Stimulated activated CD8-positive, alpha-beta memory T cell treated with anti-CD3 and anti-CD28 coated beads, Interleukin-12 subunit alpha, Interleukin-12 subunit beta, amount 100 ng/mL, for 4 hours (primary cell): ENCODE measurements at places on chromosomes 1 and 21.

DNA sequence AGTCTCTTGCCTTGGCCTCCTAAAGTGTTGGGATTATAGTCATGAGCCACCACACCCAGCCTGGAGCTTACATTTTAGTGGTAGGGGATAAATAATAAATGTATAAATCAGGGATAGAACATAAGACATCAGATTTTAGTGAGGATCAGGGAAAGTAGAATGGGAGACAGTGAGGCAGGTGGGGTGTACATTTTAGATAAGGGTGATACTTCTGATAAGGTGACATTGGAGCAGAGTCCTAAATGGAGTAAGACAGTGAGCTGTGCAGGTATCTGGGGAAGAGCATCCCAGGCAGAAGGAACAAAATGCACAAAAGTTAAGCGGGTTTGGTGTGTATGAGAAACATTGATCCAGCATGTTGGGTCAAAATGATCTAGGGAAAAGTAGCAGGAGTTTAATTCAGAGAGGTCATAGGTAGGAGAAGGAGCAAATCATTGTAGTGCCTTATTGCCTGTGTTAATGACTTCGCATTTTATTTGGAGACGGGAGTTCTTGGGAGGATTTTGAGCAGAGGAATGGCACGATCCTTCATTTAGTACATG lies 11.1 kb downstream of the EPB41 start:
- no peak for DNase-seq

GRCh38 chr1:153363641-153364040 lies 6.0 kb downstream of the S100A9 start:
- DNase-seq = no peak

DNA sequence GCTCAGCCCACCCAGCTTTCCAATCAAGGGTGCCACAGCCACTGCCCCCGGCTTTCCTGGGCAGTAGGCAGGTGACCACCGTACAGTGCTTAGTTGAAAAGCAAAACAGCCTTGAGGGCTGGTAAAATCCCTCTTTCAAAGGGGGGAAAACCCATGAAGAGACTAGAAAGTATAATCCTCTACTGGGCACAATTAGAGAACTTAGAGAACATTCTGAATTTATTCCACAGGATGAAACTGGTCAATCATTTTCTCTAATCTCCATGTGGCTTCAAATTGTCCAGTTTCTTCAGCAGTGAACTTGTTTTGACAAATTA lies 15.3 kb upstream of the LRRC47 start:
- DNase-seq = no peak

GRCh38 chr21:45541221-45542039 lies 810 bp downstream of the SLC19A1 start:
- DNase-seq = peak; percentile 62

DNA sequence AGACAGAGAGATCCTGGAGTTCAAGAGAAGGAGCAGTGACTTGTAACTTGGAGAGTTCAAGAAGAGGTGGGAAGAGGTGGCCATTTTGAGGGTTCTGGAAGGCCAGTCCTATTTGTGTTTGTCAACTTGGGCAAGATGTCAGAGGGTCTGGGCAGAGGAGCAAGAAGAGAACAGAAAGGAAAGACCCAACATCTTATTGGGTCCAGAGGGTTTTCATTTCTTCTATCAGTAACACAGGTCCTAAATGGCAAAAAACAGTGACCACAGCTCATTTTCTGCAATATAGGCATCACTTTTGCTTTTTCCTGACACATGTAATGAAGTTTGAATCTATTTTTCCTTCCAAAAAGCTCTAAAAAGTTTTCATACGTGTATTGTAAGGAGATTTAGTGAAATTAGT lies 38.3 kb upstream of the MAP10 start:
- DNase-seq = no peak

GRCh38 chr1:185648858-185649589 lies 85.2 kb upstream of the HMCN1 start:
- no peak for DNase-seq

DNA sequence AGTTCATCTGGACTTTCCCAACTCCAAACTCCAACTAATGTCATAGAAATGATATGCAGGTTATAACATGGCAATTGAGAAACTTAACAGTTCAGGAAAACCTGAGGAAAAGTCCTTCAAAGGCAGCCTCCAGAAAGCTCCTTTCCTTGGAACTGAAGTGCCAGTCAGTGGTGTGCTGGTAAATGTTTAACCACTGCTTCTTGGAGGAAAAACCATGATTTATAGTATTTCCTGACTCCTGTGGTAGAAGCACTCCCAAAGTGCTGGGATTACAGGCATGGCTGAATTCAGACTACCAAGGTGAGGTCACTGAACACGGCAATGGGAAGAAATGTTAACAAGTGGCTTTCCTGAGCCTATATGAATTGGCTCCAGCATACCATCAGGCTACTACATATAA lies 26.7 kb upstream of the ZNHIT6 start:
- no peak for DNase-seq

- DNase-seq = no peak
These were observed 201.7 kb downstream of the ROR1 start for GRCh38 chr1:63975481-63975880.

GRCh38 chr1:163076446-163076845 lies 7.3 kb downstream of the RGS4 start:
- DNase-seq = no peak

GRCh38 chr1:186577216-186577615 lies 103.0 kb downstream of the PTGS2 start:
- no peak for DNase-seq

DNA sequence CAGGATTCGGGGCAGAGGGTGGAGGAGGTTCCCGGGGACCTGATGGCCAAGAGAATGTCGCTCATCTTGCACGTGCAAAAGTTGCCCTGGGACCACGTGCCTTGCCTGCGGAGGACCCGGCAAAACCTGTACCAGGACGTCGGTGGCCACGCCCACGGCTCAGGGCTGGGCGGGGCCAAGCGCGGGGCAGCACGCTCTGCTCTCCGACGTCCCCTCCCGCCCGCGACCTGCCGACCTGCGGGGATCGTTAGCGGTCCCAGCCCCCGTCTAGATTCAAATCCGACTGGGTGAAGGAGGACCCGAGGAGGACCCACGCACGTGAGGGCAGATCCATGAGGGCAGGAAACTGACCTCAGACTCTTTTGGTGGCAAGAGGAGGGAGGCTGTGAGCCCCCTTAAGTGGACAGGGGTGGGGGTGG lies at the start of gene C1orf167:
C1orf167 (plus strand) TSS at position 206 of the 419 bp plus-strand sequence. CDS start 2,208 bp downstream, outside the sequence.
- no peak for DNase-seq

DNA sequence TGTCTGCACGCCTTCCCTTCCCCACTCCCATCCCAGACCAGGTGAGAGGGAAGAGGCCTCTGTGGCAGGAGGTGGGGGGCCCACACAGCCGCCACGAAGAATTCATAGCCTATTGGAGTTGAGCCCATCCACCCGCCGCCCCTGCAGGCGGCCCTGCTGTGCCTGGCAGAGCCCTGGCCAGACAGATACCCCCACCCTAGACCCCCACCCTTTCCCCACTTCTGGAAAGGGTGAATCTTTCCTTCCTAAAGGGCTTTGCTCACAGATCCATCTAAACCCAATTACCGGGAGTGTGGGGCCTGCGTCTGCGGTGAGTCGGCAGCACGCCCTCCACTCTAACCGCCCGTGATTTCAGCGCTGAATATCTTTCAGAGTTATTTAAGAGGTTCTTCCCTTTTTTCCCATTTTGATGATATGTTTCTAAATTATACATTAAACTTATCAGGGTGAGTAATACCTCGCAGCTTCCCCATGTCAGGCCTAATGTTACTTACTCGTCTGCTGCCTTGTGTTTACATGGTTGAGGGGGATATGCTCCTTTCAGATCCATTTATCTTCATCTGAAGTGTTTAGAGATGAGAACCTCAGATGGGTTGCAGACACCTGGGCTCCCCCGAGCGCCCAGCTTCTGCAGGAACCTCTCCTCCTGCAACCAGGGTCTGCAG lies 183.9 kb upstream of the VAMP3 start:
- DNase-seq = no peak

DNA sequence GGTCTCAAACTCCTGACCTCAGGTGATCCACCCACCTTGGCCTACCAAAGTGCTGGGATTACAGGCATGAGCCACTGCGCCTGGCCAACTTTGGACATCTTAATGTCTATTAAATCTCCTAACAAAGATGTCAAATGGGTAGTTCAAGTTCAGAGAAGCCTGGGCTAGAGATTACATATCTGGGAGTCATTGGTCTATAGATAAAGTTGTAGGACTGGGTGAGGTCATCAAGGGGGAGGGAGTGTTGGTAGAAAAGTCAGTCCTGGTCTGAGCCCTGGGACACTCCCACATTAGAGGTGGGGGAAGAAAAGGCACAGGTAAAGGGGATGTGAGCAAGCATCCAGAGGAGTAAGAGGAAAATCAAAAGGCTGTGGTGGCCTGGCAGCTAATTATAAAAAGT lies 6.6 kb downstream of the UBIAD1 start:
- DNase-seq = no peak

DNA sequence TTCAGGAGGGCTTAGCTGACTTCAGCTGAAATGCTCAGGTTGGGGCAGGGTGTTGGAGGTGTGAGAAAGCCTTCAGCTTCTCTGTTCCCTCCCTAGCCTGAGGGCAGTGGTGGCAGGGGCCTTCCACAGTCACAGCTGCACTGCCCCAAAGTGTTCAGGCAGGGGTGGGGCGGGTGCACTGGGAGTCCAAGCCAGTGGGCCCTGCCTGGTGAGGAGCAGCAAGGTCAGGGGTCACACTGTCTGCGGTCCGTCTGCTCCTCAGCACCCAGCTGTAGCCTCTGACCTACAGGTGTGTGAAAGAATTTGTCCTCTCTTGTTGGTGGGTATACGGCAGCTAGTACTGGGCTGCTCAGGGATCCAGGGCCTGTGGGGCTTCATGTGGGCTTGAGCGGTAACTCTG lies 490.4 kb upstream of the NCAM2 start:
- DNase-seq = no peak

DNA sequence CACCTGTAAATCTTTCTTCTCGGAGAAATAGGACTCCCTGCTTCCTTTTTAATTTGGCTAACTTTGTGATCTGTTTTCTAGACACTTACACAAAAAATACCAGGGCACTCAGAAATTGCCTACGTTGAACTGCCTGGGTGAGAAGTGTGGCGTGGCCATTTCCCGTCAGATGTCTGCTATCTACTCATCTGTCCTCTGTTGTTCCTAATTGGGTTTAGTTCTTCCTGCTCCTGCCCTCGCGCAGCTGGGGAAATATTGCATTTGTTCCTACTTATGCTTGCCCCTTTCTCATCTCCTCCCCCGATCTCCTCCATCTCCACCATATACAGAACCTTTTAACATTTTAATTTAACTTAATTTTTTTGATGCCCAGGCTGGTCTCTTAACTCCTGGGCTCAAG lies 55.1 kb downstream of the CD58 start:
- no peak for DNase-seq

DNA sequence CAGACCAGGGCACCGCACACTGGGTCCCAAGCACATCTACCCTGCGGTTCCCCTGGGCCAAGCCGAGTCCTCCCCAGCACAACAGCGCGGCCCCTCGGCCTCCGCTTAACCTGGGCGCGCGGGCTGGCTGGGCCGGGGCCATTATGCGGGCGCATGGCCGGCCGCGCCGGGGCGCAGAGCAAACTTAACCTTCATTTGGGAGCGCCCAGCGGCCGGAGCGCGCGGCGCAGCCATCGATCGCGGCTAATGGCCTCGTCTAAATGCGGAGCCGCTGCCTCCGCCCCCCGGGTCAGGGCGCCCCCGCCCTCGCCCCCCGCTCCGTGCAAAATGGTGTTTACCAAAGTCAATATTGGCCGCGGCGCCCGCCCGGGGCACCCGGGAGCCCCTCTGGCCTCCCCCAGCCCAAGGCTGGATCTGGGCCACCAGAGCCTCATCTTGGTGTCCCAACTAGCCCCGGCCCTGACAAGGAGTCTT lies 272.1 kb downstream of the TRABD2B start:
- DNase-seq = no peak

GRCh38 chr1:116777831-116778830 lies 23.9 kb downstream of the CD2 start:
- DNase-seq = no peak

GRCh38 chr1:221149111-221149510 lies 269.9 kb downstream of the HLX start:
- DNase-seq = no peak

DNA sequence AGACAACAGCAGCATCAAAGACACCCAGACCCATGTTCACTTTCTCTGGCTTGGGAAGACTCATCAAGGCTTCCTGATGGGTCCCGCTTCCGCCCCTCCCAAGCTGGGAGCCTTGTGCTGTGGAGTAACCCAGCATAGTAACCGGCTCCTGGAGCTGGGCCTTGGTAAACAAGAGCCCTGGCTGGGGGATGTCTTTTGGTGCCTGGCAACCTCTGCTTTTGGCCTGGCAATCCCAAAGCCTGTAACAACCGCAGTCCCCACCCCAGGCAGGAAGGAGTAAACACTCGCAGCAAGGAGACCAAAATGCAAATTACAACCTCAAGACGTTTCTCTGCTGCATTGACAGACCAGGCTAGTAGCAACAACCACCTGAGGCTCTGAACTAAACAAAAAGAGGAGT lies 16.9 kb upstream of the THRAP3 start:
- no peak for DNase-seq

- no peak for DNase-seq
These were observed 43.2 kb upstream of the C1orf185 start for GRCh38 chr1:51058858-51059257.

DNA sequence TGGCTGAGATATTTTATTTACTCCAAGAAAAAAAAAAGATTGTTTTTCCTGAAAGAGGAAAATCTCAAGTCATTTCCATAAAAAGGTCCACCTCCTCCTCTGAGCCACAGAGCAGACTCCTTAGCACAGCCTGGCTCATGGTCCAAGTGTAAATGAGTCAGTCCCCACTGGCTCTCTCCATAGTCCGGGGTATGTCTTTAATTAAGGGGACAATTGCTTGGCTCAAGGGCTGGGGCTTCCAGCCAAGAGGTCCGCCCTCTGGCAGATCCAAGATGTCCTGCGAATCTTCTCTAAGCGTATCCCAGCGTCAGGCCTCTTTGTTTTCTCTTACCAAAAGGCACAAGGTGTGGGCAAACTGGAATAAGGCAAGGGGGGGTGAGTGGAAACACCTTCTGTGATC lies 33.3 kb downstream of the FOXD2 start:
- no peak for DNase-seq

- no peak for DNase-seq
These were observed 644.9 kb upstream of the NCAM2 start for GRCh38 chr21:20353351-20353750.

DNA sequence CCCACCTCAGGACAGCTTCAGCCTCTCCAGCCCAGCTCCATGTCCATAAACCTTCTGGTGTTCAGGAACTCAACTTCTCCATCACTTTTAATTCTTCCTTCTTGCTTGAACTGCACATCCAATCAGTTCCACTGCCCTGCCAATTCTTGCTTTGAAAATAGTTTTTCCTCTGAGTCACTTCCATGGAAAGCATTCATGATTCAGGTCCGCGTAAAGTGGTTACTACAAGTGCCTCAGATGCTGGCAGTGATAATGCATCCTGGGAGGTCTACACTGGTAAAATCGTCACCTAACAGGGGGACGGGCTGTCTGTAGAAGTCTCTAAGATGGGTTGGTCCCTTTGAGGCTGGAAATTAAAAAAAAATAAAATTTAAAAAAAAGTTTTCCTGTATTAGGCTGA lies 25.9 kb upstream of the RCAN1 start:
- DNase-seq = no peak

DNA sequence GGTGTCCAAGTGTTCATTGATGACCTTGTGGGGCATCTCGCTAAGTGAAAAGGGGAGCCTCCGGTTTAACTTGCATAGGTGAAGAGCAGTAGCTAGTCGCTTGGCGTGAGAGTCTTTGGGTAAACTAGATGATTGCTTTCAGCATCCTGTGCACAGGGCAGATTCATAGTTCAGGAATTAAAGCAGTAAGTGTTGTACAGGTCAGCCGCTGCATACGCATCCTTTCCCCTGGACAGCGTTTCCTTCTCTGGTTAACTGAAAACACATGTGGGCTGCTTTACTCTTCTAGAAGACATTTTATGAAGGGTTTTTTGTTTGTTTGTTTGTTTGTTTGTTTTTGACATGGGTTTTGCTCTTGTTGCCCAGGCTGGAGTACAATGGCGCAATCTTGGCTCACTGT lies 12.1 kb downstream of the NDUFV3 start:
- no peak for DNase-seq
